Activated CD4-positive, alpha-beta T cell treated with anti-CD3 and anti-CD28 coated beads, Interleukin-2, amount 10 ng/mL, durations not matched to agents 7 days and 5 days (primary cell): ENCODE measurements at places on chromosomes 16 and 17. TPM values are rescaled to one million over a fixed set of nuclear protein-coding genes. Genes with fewer than 3 reads are reported as not detected.

- DNase-seq, result no peak
Observed at GRCh38 chr17:61803216-61803615, 60.1 kb downstream of the BRIP1 start.

DNA sequence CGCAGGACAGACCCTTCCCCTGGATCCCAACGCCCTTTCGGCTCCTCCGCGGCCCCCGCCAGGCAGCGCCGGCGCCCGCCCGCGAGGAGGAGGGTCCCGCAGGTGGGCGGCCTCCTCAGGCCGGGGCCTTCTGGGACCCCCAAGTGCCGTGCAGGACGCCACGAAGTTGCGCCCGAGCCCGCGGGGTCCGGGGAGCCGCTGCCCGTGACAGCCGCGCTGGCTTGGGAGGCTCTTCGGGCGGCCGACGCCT is 504 bp downstream of the ERN1 start:
- DNase-seq, result no peak

- no peak for DNase-seq
Observed at GRCh38 chr17:48148029-48148770, 40.6 kb downstream of the SNX11 start.

Gene TBX4
- total RNA-seq, result not detected
